ENCODE measurements at places on chromosomes 3 and 15.

DNA sequence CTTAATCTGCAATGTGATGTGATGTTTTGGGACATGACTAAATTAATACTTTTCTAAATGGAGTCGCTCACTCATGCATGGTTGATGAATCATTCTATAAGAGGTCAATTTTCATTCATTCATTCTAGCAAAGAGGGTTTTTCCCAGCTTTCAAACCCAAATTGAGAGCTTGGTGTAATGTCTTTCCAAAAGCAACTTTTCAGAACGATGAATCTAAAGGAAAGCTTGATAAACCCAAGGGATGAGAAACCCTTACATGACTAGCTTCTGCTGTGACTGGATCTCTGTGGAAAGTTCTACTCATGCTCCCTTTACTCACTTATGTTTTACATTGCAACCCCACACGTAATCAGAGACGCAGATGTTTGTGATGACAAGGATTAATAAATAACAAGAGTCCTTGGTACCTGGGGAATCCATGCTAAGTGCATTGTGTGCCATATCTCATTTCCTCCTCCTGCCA is 47.7 kb downstream of the PDZRN3 start:
- DNase-seq = no peak

DNA sequence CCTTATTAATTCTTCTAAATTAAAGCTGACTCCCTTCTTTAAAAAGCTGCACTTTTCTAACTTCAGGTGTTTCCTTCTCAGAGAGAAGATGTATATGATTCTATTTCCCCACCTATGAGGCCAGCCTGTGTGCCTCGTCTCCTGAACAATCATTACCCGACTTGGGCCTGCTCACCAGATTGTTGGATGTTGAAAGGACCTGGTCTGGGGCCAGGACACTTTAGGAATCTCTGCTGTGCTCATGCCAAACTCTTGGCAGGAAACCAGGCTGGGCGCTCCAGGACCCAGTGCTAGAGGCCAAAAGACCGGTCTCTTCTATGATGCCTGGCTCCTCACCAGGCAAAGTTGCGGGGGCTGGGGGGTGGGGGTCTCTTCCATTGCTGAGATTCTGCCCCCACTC is 16.9 kb upstream of the LRRC31 start:
- no peak for DNase-seq

DNA sequence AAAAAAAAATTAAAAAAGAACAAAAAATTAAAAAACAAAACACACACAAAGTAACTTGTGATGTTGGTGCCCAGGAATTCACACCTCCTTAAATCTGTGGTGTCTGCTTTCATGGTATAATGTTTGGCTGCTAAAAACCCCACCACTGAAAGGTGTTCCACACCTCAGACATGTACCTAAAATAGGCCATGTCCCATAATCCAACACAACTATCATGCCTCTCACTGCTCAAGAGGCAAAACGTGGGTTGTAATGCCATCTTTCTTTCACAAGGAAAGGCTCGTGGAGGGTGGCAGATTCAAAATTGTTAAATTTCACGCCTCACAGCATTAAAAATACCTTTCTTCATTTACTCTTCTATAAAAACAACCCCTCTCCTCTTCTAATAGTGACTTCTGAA is 29.5 kb downstream of the MKRN2 start:
- DNase-seq = no peak

DNA sequence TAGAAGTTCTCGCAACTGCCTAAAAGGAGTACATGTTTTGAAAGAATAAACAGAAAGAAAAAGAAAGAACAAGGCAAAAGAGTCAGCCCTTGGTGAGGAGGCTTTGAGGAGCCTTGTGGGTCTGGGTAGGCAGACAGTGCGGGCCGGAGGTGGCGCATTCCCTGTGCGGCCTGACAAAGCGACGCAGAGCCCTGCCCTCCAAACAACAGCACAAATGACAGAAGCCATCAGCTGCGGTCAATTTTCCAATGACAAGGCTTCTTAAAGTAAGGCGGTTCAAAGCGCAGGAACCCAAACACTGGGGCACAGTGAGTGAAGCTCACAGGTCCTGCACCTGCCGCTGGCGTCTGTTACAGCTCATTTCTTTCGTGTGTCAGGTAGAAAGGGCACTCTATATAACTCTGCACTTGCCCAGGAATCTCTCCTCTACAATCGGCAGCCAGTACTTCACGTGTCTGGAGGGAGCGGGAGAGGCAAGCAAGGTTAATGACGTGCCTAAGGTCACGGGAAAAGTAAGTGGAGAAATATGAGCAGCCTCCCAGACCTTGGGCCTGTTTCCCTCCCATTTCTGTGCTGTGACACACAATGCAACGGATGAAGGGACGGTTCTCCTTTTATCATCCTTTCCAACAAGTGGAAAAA is 178.1 kb downstream of the OPA1 start:
- DNase-seq = no peak

DNA sequence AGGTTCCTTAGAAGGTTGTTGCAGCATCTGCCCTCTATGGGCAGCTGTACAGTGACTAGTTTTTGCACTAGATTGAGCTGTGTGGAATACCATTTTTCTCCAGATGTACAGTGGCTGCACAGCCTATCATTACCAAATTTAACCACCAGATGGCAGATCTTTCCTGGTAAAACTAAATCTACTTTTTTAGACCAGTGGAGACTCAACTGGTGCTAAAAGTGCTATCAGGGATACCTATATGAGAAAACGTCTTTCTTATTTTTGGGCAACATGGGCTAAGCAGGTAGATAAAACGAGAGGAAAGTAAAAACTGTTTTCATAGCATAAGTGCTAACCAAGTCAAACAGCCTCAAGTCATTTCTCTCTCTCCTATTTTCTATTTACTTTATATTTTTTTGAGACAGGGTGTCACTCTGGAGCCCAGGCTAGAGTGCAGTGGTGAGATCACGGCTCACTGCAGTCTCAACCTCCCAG is 21.2 kb downstream of the IGSF10 start:
- DNase-seq = peak; percentile 92

DNA sequence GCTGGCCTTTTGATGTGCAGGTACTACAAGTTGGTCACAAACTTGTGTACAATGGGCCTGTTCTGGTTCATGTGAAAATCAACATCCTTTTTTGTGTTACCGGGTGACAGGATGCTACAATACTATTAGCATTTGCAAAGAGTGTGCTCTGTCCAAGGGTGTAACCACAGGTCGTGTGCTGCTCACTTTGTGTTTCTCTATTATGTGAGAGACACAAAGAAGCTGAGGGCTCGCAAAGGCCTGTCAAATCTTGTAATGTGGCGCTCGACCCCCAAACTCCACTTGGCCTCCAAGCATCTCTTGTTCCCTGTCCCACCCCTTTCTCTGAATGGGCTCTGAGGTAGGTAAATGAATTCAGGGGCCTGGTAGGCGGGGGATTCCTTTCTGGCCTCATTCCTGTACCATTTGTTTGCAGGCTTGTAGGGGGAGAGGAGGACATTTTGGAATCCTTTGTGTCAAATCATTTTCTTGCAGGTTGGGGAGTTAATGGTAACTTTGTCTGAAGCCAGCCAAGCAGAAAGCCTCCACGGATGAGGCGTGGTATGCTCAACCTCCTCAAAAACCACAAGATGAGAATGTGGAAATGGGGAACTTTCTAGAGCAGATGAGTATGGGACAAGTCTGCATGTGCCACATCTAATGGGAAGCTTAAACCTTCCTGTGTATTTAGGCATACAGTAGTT is 109.1 kb downstream of the OPA1 start:
- DNase-seq = peak; percentile 28

DNA sequence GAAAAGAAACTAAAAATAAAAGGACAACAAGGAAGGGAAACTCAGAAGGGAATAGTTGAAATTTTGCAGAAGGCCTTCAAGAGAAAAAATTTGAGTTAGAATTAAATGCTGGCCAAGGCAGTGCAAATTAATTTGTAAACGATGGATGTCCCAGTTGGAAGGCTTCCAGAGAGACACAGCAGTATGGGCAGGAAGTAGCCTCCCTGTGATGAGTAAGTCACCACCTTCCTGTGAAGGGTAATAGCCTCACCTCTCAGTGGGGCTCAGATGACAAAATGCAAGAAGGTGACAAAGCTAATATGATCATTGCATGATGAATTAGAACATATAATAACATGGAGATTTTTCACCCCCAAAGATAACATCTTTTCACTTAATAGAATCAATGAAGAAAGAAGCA is 27.3 kb upstream of the TMCO5A start:
- DNase-seq = no peak

GRCh38 chr15:64515196-64515595 is 54.8 kb downstream of the ZNF609 start:
- no peak for DNase-seq

DNA sequence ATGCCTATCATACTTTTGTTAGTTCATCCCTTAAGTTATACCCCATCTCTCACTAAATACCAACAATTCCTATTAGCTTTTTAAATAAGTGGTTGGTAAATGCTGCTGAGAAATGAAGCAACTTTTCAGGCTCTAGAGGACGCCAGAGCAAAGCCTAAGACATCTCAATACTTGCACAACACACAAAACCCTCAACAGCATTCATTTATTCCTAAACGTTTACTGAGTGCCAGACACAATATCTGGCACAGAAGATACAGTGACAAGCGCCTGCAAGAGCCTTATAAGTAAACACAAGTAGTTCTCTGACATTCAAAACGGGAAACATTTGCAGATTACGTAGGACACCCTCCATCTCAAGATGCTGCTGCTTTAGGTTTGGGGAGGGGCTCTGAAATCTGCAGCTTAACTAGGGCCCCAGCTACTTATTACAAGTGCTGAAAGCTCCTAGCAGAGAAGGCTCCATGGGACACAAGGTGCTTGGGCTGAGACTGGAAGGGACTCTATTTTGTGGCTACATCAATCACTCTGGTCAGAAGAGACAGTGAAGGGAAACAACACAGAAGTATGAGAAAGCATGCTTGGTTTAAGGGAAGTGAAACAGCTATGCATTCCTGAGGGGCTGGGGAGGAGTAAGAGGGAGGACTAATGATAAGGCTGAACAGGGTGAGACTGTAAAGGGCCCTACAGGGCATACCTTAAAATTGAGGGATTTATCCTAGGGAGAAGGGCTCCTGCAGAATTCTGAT is 311.3 kb downstream of the PLCL2 start:
- no peak for DNase-seq

DNA sequence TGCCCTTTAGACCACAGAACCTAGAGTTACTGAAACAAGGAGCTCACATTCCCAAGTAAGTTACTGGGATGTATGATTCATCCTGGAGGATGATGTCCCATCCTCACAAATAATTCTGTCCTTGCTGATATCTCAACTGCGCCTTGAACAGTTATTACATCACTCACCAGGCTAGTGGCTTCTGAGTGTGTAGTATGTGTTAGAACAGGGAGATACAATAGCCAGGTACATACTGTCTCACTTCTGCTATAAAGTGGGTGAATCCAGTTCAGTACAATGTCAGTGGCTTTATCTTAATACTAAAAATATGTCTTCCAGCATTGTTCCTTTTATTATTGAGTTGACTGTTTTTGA is 483.2 kb upstream of the FRG2C start:
- no peak for DNase-seq

DNA sequence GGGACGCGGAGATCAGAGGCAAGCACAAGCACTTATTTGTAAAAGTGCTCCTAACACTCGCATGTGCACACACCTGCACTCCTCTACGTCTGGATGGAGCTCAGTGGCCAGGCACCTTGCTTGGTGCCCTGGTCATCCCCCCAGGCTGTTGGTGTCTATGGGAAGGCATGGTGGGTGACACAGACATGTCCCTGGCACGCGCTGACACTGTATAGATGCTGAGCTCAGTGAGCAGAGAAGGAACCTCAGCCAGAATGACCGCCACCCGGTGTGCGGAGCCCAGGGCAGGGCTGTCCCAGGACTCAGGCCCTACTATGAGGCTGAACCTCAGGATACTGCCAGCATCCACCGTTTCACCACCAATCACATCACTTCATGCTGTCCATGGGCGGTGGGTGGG is 64.5 kb downstream of the NIPA2 start:
- DNase-seq = no peak

- DNase-seq = no peak
Measured at GRCh38 chr3:50415061-50415460, 55.7 kb upstream of the TMEM115 start.

- DNase-seq = peak; percentile 72
Measured at GRCh38 chr3:27310688-27311087, 58.5 kb downstream of the NEK10 start.

DNA sequence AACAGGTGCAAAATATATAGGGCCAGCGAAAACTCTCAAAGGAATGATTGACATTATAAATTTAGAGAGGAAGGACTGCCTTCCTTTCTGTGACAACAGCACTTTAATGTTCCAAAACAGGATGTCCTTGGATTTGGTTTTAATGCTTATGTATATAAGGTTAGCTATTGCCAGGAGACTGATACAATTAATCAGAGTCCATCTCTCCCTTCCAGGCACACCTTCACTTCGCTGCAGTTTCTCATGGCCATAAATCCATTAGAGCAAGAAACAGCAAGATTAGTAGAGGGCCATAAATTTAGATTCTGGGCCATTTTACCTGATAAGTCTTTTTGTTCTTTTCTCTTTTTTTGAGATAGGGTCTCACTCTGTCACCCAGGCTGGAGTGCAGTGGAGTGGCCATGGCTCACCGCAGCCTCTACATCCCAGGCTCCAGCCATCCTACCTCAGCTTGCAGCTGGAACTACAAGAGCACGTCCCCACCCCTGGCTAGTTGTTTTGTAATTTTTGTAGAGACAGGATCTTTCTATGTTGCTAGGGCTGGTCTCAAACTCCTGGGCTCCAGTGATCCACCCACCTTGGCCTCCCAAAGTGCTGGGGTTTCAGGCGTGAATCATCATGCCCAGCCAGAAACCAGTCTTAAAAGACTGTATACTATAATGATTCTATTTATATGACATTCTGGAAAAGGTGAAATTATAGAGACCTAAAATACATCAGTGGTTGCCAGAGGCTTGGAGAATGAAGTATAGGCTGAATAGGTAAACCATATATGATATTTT is 15.7 kb upstream of the TFRC start:
- DNase-seq = no peak

GRCh38 chr3:13063225-13063624 is 10.0 kb downstream of the IQSEC1 start:
- DNase-seq = no peak

- no peak for DNase-seq
Measured at GRCh38 chr15:33797651-33798050, 170.6 kb upstream of the CHRM5 start.

- DNase-seq = no peak
Measured at GRCh38 chr3:54046641-54047214, 75.6 kb upstream of the CACNA2D3 start.

GRCh38 chr3:191343913-191344312 is 13.6 kb upstream of the UTS2B start:
- DNase-seq = no peak

GRCh38 chr15:91929509-91929908 is 76.0 kb downstream of the SLCO3A1 start:
- DNase-seq = peak; percentile 21

- DNase-seq = no peak
Measured at GRCh38 chr15:38061856-38062649, 127.6 kb downstream of the TMCO5A start.
